SK-MEL-5 (cell line): ENCODE measurements at places on chromosomes 12 and 14.
A peak's percentile ranks its signal among the peaks of the same experiment; 100 is the strongest.

DNA sequence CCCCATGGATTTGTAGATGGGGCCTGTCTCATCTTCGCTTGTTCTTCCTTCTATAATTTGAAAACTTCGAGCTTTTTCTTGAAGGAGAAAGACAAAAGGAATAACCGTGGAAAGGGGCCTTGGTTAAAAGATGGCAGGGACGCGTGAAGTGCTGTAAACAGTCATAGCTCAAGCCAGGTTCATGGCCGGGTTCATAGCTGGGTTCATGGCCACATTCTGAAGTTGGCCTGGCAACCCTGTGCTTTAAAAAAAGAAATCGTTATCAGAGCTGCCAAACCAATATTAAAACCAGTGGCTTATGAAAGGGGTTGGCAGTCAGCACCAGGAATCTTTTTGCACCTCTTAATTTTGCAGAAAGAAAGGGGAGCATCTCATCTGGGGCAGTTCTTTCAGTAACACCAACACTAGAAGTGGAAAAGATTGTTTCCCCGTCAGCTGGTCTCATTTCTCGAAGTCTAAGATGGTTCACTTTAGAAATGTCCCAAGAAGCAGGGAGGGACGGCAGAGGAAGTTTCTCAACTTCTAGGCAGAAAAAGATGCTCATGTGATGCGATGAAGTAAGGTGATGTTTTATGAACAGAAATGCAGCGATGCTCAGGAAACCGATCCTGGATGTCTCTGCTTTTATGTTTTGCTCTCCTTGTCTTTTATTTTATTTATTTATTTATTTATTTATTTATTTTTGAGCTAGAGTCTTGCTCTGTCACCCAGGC, 193.1 kb upstream of the TBX3 start:
- no peak for DNase-seq

DNA sequence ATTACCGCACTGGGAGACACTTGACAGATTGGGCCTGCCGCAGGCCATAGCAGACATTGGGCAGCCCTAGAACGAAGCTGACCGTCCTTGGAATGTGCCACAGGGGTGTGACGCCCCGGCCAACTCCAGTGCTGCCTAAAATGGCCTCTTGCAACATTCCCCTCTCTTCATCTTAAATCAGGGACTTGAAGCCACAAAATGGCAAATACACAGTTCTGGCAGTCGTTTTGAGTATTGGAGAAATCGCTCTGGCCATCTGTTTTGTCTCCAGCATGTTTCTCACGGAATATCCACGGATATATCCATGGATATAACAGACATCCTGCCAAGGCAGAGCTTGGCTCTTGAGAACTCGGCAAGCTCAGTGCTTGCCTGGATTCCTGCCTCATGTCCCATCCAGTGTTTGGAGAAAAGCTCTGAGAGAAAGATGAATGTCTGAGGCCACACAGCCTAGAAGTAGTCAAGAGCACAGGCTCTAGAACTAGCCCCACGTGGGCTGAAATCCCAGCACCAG, 158.4 kb downstream of the CHST11 start:
- DNase-seq = no peak

- DNase-seq = peak; percentile 76
Observed at GRCh38 chr12:100671396-100672074, 98.1 kb downstream of the GAS2L3 start.

- DNase-seq = no peak
Observed at GRCh38 chr12:119157528-119157927, 21.2 kb upstream of the HSPB8 start.

DNA sequence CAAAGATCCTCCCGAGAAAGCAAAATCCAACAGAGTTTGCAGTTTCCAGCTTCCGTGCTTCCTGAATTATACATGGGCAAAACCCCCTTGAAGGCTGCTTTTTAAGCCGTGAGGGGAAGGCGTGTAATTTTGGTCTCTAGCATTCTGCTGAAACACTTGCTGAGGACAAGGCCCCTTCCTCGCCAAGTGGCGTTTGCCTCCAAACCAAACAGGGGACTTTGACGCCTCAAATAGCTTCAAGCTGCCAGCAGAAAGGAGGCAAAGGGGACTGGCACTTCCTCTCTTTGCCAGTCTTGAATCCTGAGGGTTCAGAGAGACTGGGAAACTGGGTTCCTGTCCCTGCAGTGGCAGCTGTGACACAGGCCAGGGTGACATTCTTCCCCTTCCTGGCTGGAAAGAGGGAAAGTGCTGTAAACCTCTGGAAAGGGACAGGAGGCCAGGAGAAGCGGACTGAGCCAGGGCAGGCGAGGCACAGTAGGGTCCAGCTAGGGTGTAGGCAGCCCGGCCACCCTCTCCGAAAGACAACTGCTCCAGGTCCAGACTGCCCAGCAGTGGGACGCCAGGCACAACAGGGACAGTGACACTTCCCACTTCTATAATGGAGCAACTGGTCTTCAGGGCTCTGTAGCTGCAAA, 96.2 kb upstream of the MED13L start:
- DNase-seq = no peak

DNA sequence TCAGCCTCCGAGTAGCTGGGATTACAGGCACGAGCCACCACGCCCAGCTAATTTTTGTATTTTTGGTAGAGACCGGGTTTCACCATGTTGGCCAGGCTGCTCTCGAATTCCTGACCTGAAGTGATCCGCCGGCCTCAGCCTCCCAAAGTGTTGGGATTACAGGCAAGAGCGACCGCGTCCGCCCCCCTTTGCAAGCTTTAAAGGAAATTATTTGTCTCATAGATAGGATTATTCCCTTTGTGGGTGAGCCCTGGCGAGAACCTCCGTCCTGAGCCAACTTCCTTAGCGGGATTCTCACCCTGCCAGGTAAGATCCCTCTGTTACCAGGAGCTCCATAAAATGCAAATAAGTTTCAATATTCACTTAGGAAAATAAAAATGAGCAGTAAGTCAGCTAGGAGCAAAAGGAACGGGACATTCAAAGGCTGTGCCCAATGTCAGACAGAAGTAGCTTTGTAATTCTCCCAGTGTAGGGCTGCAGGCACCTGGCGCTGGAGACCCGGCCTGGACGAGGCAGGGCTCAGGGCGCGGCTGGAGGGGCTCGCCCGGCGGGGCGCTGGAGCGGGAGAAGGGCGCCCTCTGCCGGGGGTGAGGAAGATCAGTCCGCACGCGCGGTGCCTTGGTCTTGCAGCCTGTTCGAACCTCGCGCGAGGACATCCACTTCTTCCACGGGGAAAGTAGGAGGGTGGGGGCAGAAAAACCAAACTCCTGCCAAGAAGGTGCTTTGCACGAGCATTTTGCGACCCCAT, 47.2 kb upstream of the PLXNC1 start:
- peak; percentile 67 for DNase-seq

- peak; percentile 70 for DNase-seq
Observed at GRCh38 chr12:52380271-52380694, 5.2 kb downstream of the KRT84 start.

- no peak for DNase-seq
Observed at GRCh38 chr14:60951776-60952435, 29.0 kb downstream of the TRMT5 start.

GRCh38 chr12:55692631-55693322, 14.9 kb downstream of the ITGA7 start:
- DNase-seq = no peak

DNA sequence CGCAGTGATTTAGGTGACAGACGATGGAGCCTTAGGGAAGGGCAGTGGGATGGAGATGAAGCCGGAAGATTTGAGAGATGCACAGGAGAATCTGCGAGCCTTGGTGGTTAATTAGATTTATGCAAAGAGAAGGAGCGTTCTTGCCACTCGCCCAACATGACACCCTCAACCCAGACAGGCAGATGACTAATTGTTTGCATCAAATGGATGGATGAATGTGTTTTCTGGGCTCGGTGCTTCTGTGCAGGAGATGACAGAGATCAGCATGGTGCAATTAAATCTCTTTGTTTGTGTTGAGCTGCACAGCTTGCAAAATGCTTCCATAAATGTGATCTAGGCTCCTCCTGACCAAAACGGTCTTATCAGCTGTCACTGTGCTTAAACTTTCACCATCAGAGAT, 202.3 kb upstream of the PRMT8 start:
- no peak for DNase-seq
